8988T (cell line): ENCODE measurements at places on chromosomes 16 and 17.

DNA sequence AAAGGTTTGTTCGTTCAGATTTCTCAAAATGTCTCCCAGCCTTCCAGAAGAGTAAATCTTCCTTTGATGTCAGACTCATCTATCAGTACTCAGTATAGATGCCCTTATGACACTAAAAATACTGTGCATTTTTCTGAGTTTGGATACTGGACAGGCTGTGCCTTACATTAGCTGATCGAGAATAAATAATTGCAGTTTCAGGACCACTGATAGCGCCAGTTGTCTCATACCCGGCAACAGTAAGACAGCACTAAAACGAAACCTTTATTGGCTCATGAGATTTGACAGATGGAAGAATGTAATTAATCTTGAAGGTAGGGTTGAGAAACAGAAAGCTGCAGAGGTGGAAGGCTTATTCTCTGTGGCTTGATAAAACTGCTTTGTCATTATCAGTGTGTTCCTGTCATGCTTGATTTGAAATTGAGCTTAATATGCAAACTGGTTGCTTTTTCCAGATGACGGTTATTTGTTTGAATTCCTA lies 1.2 kb downstream of the ATP6V0A1 start:
- DNase-seq: no peak

DNA sequence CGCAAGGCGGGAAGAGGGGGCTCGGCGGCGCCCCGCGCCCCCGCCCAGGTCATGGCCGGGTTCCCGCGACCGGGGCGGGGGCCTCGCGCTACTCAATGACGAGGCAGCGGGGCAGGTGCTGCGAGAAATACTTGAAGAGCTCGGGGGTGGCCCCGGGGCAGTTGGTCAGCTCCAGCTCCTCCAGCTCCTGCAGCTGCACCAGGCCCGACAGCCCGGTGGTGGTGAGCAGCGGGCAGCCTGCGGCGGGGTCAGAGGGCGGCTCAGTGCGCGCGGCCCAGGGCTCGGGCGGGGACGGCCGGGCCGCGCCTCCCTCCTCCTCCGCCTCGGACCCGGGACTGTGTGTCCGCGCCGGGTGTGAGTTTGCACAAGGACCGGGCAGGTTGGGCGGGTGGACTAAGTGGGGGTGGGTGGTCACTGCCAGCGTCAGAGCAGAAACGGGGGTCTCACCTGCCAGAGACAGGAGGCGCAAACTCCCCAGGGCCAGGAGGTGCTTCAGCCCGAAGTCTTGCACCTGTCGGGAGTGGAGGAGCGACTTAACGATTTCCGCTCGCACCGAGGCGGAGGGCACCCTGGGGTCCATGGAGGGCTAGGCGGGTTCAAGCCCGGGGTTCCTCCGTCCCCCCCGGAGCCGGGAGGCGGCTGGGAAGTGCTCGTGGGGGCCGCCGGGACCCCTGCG lies 4.1 kb upstream of the WDR24 start:
- no peak for DNase-seq

DNA sequence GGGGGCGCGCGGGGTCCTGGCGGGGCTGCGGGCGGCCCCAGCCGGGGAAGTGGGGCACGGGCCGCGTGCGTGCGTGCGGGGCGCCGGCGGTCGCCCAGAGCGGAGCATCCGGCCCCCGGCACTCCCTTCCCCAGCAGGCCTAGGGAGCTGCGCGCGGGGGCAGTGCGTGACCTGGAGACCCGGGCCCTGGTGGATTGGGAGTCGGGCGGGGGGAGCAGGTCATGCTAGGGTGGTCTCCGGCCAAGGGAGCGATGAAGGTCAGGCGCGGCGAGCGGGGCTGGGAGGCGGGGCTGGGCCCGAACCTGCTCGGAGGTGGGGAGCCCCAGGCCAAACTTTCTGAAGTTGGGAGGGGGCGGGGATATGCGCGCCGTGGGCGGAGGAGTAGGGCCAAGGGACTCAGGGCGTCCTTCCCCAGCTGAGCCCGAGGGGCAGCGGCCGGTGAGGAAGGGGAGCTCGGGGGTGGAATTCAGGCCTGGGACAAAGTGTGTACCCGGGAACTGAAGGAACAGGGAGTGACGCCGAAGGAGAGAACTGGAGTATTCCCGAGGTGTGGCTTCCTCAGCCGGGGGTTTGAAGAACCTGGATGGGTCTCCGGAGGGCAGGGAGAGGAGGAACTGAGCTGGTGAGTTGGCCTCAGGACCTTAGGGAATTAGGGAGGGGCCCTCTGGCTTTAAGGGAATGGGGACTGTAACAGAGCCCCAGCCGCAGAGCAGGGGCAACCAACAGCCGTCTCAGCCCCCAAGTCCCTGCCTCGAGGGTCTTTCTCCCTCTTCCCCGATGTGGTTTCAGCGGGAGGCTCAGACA lies 589 bp downstream of the XYLT2 start:
- DNase-seq: peak; percentile 78

- peak; percentile 56 for DNase-seq
Measured at GRCh38 chr16:29290631-29291247, 115.8 kb downstream of the NPIPB11 start.

GRCh38 chr17:63317166-63317840 lies 128.8 kb downstream of the CYB561 start:
- DNase-seq: no peak

DNA sequence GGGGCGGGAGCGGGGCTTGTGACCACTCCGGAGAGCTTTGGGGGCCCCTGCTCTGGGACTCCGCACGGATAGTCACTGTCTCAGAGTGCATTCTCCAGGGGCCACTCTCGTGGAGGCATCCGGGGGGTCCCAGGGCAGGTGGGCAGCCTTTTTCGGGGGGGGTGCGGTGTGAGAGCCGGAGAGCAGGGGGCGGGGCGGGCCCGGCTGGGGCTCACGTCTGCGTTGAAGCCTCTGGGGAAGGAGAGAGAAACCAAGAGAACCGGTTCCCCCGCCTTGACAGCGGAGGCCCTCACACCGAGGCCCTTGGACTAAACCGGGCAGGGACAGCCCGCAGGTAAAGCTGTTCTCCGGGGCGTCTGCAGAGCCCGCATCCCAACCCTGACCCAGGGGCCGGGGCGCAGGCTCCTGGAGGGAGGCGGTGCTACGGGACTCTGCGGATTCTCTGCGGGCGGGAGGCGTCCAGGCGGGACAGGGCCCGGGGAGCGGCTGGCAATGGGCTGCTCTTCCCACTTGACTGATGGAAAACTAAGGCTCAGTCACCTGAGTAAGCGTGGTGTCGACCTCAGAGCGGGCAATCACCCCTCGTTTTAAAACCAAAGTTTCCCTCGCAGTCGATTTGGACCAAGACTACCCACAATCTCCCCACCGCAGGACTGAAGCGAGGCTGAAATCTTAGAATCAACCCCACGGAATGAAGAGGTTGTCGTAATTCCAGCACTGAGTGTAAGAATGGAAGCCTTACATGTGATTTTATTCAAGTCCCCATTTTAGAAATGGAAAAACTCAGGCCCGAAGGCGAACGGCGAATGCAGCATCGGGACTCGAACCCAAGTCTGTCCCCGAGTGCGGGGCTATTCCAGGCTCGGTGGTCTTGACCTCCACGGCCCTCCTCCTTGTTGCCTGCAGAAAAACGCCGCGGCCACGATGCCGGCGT lies 49.6 kb upstream of the AMZ2 start:
- DNase-seq: no peak

- no peak for DNase-seq
Measured at GRCh38 chr17:601244-601925, 113.3 kb downstream of the VPS53 start.

DNA sequence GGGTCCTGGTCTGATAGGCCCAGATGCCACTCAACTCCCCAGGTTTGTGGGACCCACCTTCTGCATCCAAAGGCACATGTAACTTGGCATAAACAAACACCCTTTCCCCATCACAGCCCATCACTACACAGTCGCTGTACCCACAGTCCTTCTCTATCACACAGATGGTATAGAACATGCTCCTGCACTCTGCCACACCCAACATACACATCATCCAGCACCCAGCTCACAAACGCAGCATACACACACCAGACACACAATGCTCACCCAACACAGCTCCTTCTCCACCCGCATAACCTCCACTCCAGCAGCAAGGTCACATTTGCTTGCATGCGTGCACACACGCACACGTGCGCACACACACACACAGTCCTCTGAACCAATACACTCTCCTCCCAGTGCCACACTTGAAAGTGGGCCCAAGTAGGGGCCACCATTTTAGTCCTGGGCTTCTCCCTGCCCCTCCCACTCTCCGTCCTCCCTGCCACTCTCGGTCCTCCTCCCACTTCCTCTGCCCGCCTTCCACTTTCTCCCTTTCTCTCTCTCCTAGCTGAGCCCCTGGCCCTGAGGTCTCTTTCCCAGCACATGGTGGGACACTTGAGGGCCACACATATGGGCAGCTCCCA lies 8.5 kb upstream of the TMEM92 start:
- no peak for DNase-seq

- DNase-seq: no peak
Measured at GRCh38 chr17:12282056-12282455, 261.4 kb downstream of the MAP2K4 start.

GRCh38 chr16:73046202-73046848 lies 1.6 kb downstream of the ZFHX3 start:
- DNase-seq: no peak

DNA sequence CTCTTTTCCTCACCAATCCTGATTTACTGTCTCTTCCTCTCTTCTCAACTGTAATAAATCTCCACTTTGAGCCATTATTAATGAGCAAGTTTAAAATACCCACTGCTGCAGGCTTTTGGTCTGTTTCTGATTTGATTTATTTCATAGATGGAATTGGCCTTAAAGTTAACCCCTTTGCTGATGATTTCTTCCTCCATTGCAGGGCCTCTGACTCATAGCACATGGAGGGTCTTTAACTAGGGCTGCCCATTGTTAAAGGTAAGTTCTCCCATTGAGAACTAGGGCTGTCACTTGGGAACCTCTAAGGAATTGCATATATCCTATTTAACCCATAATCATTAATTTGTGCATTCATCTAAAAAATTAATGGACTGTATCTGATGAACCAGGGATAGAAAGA lies 221.2 kb downstream of the CA10 start:
- no peak for DNase-seq

DNA sequence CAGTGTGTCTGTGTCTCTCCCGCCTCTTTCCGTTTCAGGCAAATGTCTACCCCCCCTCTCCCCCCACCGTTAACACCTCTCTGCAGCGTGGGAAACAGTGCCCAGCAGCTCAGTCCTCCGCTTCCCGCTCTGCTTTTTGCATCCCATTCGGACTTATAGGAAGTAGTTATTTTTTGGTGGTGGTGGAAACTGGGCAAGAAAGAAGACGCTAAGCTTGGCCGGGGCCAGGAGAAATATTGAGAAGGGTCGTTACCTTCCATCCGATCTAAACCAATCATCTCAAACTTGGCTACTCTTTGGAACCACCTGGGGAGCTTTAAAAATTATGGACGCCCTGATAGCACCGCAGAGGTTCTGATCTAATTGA lies 499 bp upstream of the HLF start:
- DNase-seq: no peak

DNA sequence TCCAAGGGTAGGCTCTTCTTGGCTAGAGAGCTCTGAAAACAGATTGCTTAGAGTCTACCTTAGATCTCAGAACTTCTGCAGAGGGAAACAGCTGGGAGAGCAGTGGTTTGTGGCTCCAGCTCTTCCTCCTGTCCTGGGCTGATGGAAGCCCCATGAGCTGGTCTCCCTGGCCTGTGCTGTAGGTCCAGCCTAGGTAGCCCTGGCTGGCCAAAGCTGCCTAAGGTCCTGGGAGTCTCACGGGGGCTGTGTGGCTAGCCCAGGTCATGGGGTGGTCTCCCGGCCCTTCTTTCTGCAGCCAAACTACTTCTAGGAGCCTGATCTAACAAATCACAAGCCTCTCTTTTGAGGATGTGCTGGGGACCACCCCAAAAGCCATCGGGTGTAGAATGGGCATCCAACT lies 75.7 kb downstream of the MPRIP start:
- DNase-seq: no peak
